GM23338 (cell line): ENCODE measurements at places on chromosomes 7 and 10. TPM values are rescaled to one million over a fixed set of nuclear protein-coding genes. Genes with fewer than 3 reads are reported as not detected.

GRM3 gene
- 0.40 and 0.79 TPM in 2 replicates for polyA plus RNA-seq

MORN4 gene
- polyA plus RNA-seq = 49.5 and 50.0 TPM in 2 replicates

TRIL gene
- polyA plus RNA-seq = 0.95 and 1.2 TPM in 2 replicates

MLXIPL gene
- polyA plus RNA-seq = 13.1 and 13.7 TPM in 2 replicates

CFAP69 gene
- polyA plus RNA-seq = 3.1 and 4.9 TPM in 2 replicates

CTBP2 gene
- polyA plus RNA-seq = 133 and 138 TPM in 2 replicates

SLC13A1 gene
- polyA plus RNA-seq = not detected in 2 replicates

DKK1 gene
- polyA plus RNA-seq = 0.17 and 0.45 TPM in 2 replicates

FAM25A gene
- polyA plus RNA-seq = not detected in 2 replicates

GRB10 gene
- polyA plus RNA-seq = 35.0 and 35.2 TPM in 2 replicates

GNAT3 gene
- polyA plus RNA-seq = not detected in 2 replicates

DDC gene
- not detected in 2 replicates for polyA plus RNA-seq

GPR141 gene
- not detected in 2 replicates for polyA plus RNA-seq

NT5C3A gene
- 42.8 and 45.8 TPM in 2 replicates for polyA plus RNA-seq

IQUB gene
- 0.57 and 0.79 TPM in 2 replicates for polyA plus RNA-seq

A1CF gene
- 0.05 TPM in 2 replicates for polyA plus RNA-seq

LLCFC1 gene
- polyA plus RNA-seq = not detected in 2 replicates

FFAR4 gene
- polyA plus RNA-seq = 0.06 TPM in 1 of 2 replicates, not detected in the other

PDZD7 gene
- 1.5 and 1.7 TPM in 2 replicates for polyA plus RNA-seq

SFRP4 gene
- not detected in 2 replicates for polyA plus RNA-seq

C10orf90 gene
- polyA plus RNA-seq = 0.35 and 0.97 TPM in 2 replicates

AIFM2 gene
- 1.7 and 3.6 TPM in 2 replicates for polyA plus RNA-seq

KLLN gene
- polyA plus RNA-seq = 0.29 and 0.35 TPM in 2 replicates

NPC1L1 gene
- polyA plus RNA-seq = 0.03 and 0.05 TPM in 2 replicates

CYP2C19 gene
- not detected in 2 replicates for polyA plus RNA-seq

PNLIP gene
- polyA plus RNA-seq = not detected in 2 replicates

METTL2B gene
- 21.2 and 24.0 TPM in 2 replicates for polyA plus RNA-seq

TMEM26 gene
- 1.0 and 1.5 TPM in 2 replicates for polyA plus RNA-seq

NOS3 gene
- polyA plus RNA-seq = 2.6 and 3.1 TPM in 2 replicates

SH2D4B gene
- 0.08 TPM in 1 of 2 replicates, not detected in the other for polyA plus RNA-seq

OR6V1 gene
- polyA plus RNA-seq = not detected in 2 replicates
